ENCODE measurements at places on chromosomes 3 and 15.

- H3K27ac ChIP-seq, result no peak overlapping the region
- peaks cover 13% of the 10 kb centered on the region for H3K27me3 ChIP-seq
- DNase-seq, result no peak
- no peak overlapping the region for H3K4me3 ChIP-seq
Observed at GRCh38 chr15:44698641-44699040, 12.5 kb downstream of the PATL2 start.

DNA sequence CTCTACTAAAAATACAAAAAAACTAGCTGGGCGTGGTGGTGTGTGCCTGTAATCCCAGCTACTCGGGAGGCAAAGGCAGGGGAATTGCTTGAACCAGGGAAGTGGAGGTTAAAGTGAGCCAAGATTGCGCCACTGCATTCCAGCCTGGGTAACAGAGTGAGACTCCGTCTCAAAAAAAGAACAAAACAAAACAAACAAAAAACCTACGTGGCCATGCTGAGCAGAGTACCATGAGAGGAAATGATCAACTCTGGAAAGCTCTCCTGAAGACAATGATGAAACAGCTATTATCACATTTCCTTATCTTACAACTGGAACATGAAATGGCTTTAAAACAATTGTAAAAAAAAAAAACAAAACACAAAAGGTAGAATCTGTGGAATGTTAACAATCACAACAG, 75.2 kb downstream of the CHSY1 start:
- no peak overlapping the region for H3K4me3 ChIP-seq
- no peaks in the 10 kb centered on the region for H3K27me3 ChIP-seq
- peaks cover 53% of the 10 kb centered on the region for H3K36me3 ChIP-seq
- peak overlapping the region; percentile 44 for H3K27ac ChIP-seq
- H3K4me1 ChIP-seq, result peaks cover 16% of the 10 kb centered on the region

DNA sequence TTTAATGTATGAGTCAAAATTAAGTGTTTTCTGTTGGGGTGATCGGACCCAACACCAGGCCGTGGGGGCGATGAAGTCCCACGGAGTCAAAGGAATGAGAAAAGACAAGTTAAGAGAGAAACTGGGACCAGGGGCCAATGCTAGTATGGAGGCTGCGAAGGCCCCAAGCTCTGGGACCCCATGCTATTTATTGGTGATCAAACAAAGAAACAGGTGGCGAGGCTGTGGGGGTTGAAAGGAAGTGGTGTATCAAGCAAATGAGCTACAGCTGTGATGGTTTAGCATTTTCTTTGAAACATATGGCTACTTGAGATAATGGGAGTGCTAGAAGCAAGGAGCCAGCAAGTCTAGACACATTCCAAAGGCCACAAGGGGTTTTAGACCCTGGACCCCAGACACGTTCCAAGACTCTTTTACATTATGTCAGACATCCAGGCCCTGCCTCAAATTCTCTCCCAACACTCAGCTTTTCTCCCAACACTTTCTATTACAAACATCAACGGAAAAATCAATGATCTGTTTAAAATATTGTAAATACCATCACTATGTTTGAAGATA, 56.0 kb upstream of the SNRPN start:
- H3K4me1 ChIP-seq, result no peaks in the 10 kb centered on the region
- no peak overlapping the region for H3K4me3 ChIP-seq
- no peak for DNase-seq

DNA sequence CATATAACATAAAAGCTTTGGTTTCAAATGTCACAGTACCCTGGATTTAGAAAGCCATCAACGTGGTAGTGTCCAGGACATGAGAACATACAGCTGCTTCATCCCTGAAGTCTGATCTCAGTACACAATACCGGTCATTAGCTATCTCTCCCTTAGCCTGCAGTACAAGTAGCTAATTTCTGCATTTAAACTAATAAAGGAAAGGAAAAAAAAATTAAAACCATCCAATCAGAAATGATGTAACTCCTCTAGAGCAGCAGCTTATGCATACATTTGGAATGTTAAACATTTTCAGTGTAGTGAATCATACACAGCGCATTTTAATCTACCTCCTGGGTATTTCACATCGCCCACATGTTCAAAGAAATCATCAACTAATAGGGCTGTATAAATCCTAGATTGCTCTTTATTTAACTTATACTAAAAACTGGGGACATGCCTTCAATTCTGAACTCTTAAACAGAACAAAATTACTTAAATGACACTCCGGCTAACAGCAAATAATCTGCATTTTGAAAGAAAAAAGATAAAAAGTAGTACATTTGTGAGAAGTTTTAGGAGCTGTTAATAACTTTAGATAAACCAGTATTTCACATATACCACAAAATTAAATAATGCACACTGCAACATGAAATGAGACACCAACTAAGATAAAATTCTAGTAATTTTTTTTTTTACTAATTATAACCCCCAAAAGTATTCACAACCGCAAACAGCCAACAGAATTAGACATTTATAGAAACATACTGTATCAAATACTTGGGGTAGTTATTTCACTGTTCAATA, 3.7 kb downstream of the IGF2BP2 start:
- H3K36me3 ChIP-seq, result no peaks in the 10 kb centered on the region
- peak overlapping the region; percentile 64 for H3K4me3 ChIP-seq
- H3K27me3 ChIP-seq, result no peaks in the 10 kb centered on the region
- peak; percentile 85 for DNase-seq
- peaks cover 47% of the 10 kb centered on the region for H3K4me1 ChIP-seq

GRCh38 chr3:172303181-172303580, 145.1 kb downstream of the GHSR start:
- DNase-seq, result no peak
- peaks cover 42% of the 10 kb centered on the region for H3K4me1 ChIP-seq

- DNase-seq, result no peak
- no peak overlapping the region for H3K4me3 ChIP-seq
- H3K4me1 ChIP-seq, result peaks cover 11% of the 10 kb centered on the region
- no peak overlapping the region for H3K27ac ChIP-seq
Observed at GRCh38 chr3:192864941-192865340, 52.7 kb downstream of the MB21D2 start.

Data from osteoblast (primary cell).